ENCODE measurements at places on chromosomes 11 and 22.

DNA sequence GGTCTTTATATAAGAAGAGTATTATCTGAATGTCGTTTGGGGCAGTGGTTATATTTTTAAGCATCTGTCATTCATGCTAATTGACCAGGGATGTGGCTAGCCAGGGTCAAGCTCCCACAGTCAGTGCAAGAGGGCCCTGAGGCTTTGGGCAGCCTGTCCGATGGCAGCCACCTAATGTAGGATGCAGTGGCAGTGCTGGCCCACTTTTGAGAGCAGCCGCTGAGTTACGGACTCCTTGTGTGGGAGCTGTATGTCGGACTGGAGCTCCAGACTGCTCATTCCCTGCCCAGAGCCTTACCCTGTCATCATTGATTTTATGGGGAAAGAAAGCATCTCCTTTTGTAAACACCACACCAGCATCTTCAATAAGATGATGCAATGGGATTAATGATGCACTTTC is 99.5 kb downstream of the SYT9 start:
- DNase-seq: no peak

GRCh38 chr11:21105196-21105917 is 436.0 kb downstream of the NELL1 start:
- no peak for DNase-seq

DNA sequence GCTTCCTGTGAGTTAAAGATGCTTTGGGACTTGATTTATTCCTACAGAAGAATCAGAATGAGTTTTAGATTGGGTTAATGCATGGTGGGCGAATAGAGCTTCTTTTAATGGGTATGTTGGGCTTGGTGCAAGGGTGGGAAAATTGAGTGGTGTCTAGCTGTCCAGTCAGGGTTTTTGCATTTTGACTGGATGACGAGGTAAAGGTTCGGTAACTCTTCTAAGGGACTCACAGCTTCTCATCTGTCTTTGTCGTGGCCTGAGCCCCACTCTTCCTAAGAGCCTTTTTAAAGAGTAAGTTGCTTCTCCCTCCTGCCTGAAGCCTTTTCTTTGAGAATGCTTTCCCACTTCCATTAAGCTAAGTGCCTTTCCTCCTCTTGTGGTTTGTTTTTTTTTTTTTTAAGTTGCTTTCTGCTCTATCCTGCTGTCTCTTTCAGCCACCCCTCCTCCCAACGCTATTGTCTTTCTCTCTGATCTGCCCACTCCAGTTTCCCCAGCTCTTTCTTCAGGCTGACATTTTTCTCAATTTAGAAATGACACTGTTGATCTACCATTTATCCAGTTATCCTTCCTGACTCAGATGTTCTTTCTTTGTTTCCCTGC is 1.1 kb downstream of the DPF2 start:
- no peak for DNase-seq

DNA sequence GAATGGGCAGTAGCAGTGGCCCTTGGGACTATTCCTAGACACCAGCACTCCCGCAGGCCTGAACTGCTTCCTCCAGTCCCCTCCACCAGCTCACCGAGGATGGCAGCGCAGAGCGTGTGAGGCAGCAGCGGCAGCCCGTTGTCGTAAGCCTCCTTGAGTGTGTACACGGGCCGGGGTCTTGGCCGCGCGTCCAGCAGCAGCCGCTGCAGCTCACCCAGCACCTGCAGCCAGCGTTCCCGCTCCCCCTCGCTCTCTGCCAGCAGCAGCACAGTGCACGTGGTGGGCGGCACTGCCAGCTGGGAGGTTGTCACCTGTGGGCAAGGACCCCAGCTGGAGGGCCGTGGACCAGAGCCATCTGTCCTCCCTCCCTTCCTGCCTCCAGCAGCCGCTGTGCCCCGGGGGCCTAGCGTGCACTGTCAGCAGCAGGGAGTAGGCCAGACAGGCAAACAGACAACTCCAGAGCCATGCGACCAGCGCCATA is 13.0 kb downstream of the CDC42BPG start:
- DNase-seq: no peak

DNA sequence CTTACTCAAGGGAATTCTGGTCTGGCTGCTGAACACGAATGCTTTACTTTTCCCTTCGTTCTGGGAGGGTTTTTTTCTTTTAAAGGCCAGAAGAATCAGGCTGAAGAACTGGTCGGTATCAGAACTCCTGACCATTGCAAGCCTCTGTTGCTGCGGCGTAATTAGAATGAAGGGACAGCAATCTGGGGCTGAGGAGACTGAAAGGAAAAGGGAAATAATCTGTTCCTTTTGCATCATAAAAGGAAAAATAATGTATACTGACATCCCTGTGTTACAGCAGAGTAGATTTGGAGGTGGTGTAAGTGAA is 670 bp downstream of the SC5D start:
- DNase-seq: no peak

DNA sequence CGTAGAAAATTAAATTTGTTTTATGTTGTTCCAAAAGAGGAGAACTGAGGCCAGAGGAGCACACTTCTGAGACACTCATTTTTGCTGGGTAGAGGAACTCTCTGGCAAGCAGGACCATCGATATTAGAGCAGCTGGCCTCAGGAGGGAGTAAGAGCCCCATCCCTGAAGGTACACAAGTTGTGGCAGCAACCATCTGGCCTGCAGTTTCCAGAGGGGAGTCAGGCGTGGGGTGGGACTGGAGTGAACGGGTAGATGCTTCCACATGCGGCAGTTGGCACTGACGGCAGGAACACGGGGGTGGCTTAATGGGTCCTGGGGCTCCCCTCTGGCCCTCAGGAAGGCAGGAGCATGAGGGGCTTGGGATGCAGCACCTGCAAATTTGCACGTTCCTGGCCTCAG is 13.2 kb upstream of the SSTR3 start:
- peak; percentile 8 for DNase-seq

- peak; percentile 65 for DNase-seq
Observed at GRCh38 chr22:40401532-40401931, 31.1 kb downstream of the SGSM3 start.

Data from stimulated activated CD4-positive, alpha-beta T cell treated with anti-CD3 and anti-CD28 coated beads, Interleukin-15, amount 100 ng/mL, for 24 hours (primary cell).